T-cell (primary cell): ENCODE measurements at places on chromosomes 3 and 15.

DNA sequence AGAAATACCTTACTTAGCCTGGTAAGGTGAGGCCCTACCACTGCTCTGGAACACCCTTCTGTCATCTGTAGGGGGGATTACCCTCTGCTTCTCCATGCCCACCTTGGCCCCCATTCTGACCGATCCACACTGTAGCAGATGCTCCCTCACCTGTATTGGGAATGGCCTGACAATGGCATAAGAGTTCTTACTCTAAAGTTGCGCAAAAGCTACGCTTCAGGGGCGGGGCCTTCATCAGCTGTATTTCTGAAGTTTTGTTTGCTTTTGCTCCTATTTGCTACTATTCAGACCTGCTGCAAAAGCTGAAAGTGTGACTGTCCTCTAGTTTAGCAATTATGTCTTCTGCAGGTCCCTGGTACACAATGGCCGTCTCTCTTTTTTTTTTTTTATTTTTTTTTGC, 252.6 kb downstream of the TLE3 start:
- no peak for DNase-seq

- DNase-seq: no peak
Observed at GRCh38 chr15:93060336-93061248, 28.4 kb downstream of the RGMA start.

- no peak for DNase-seq
Observed at GRCh38 chr15:72933976-72934375, 118.3 kb upstream of the NEO1 start.

- no peak for DNase-seq
Observed at GRCh38 chr15:31070867-31071266, 30.7 kb downstream of the TRPM1 start.

DNA sequence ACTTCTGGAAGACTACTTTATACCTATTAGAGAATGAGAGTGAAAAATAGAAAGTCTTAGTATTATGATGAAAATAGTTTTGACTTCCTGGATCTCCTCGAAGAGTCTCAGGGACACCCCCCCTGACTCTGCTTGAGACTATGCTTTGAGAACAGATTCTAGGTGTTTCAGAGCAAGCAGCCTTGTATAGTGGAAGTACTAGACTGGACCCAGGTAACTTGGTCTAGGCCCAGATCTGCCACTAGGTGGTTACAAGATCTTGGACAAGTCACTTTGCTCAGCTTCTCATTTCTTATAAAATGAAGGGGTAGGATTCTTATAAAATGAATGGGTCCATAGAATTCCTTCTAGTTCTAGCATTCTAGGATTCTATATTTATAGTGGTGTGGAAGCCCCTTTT, 9.1 kb downstream of the ABHD5 start:
- no peak for DNase-seq

GRCh38 chr3:182954553-182955235, 25.6 kb downstream of the DCUN1D1 start:
- DNase-seq: no peak

DNA sequence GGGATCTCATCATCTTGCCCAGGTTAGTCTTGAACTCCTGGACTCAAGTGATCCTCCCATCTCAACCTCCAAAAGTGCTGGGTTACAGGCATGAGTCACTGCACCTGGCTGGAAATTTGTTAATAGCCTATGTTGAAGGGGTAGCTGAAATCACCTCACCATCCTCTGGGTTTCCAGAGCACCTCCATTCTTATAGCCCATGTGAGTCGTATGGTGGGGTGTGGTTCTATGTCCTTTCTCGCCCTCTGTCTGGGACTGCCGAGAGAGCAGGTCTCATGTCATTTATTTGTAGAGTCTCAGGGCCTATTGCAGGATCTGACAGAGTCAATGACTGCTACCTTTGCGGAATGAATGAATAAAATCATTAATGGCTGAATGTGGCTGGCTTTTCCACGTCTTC, 20.9 kb downstream of the CEMIP start:
- no peak for DNase-seq

GRCh38 chr15:101647251-101647650, 4.9 kb downstream of the TM2D3 start:
- DNase-seq: no peak

GRCh38 chr15:74235962-74236361, at the start of gene CCDC33:
TSS of gene CCDC33 (plus strand) at chr15:74236326. CDS start at chr15:74236720, 394 bp downstream.
- no peak for DNase-seq

GRCh38 chr3:185807445-185808068, 17.3 kb downstream of the IGF2BP2 start:
- DNase-seq: no peak
